ENCODE measurements at places on chromosomes 2 and 18. TPM values are rescaled to one million over a fixed set of nuclear protein-coding genes. Genes with fewer than 3 reads are reported as not detected.

DNA sequence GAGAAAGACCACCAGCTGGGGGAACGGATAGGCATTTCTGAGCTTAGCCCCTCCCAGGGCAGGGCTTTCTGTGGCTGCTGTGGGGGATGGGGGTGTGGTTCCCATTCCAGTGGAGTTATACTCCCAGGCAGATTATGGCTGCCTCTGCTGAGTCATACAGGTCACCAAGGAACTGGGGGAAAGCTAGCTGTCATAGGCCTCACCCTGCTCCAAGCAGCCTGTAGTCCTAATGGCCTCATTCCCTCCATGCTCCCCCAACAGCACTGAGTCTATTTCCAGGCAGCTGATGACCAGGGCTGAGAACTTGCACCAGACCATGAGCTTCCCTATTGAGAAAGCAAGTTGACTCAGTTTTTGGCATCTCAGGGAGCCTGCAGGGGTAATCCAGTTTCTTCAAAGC is 87.1 kb downstream of the GPR39 start:
- no peaks in the 10 kb centered on the region for H3K4me1 ChIP-seq
- H3K36me3 ChIP-seq = no peaks in the 10 kb centered on the region
- no peak overlapping the region for H3K27ac ChIP-seq

GRCh38 chr2:38850045-38850444 is 25.7 kb downstream of the DHX57 start:
- H3K4me3 ChIP-seq = no peak overlapping the region
- DNase-seq = no peak
- no peak overlapping the region for H3K27ac ChIP-seq
- no peaks in the 10 kb centered on the region for H3K27me3 ChIP-seq
- H3K4me1 ChIP-seq = no peaks in the 10 kb centered on the region
- H3K36me3 ChIP-seq = no peaks in the 10 kb centered on the region

GRCh38 chr2:147425437-147426029 is 419.3 kb upstream of the ACVR2A start:
- no peaks in the 10 kb centered on the region for H3K36me3 ChIP-seq
- no peak for DNase-seq
- H3K27me3 ChIP-seq = no peaks in the 10 kb centered on the region
- no peak overlapping the region for H3K27ac ChIP-seq

DNA sequence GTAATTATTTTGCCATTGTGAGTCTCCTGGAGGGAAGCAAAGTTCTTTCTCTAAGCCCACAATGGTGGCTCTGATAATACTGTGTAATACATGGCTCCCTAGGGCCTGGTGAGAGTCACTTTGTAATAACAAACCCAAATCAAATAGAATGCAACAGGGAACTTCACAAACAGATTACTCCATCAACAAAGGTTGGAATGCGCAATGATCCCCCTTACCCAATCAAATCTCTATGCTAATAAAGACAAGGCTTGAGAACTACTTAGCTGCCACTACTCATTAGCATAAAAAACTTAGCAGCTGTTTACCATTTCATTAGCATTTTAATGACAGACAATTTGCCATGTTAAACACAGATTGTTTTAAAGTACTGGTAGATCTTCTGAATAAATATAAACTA is 285.6 kb upstream of the SESTD1 start:
- H3K36me3 ChIP-seq = no peaks in the 10 kb centered on the region
- no peak for DNase-seq
- no peak overlapping the region for H3K4me3 ChIP-seq
- no peaks in the 10 kb centered on the region for H3K27me3 ChIP-seq

- no peak overlapping the region for H3K4me3 ChIP-seq
- H3K4me1 ChIP-seq = no peaks in the 10 kb centered on the region
- H3K27me3 ChIP-seq = no peaks in the 10 kb centered on the region
- no peaks in the 10 kb centered on the region for H3K36me3 ChIP-seq
- no peak for DNase-seq
These were observed 24.9 kb downstream of the OSBPL6 start for GRCh38 chr2:178219247-178219646.

DNA sequence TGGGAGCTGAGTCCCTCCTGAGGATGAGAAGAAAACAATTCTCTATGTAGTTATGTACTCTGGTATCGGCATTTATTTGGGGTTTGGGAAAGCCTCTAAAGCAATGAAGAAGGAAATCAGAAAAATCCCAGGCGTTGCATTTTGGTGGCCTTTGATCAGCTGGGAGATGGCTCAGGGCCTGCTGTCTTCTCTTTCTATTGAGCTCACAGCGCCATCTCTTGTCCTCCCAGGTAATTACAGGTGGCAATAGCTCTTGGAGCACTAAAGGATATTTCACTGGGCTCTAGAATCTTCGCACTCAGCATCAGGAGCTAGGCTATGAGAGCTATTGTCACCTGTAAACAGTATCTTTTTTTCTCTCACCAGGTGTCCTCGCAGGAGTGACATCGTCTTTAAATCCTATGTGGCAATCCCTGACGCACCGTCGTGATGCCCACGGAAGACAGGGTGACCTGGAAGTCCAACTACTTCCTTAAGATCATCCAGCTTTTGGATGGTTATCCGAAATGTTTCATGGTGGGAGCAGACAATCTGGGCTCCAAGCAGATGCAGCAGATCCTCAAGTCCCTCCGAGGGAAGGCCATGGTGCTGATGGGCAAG is 76.1 kb upstream of the PMAIP1 start:
- no peak overlapping the region for H3K27ac ChIP-seq
- no peak overlapping the region for H3K4me3 ChIP-seq
- peak; percentile 65 for DNase-seq
- no peaks in the 10 kb centered on the region for H3K36me3 ChIP-seq
- no peaks in the 10 kb centered on the region for H3K27me3 ChIP-seq

- H3K27ac ChIP-seq = no peak overlapping the region
- no peaks in the 10 kb centered on the region for H3K36me3 ChIP-seq
- no peaks in the 10 kb centered on the region for H3K4me1 ChIP-seq
These were observed 35.8 kb downstream of the TCF7L1 start for GRCh38 chr2:85168942-85169341.

DNA sequence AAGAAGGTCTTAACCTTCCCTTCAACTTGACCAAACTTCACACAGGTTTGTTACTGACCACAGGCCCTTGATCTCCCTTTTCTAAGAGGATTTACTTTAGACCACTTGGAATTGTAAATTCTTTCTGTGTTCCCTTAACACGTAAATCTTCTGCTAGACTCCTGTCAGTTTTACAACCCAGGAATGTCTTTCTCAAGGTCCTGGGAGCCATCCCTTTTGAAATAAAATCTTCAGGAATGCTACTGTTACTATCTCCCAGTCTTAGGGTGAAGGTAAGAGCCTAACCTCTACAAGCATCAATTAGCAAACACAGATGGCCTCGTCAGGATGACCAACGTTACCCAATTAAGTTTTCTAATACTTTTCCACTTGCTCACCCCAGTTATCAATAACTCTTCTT is 182.7 kb downstream of the NRXN1 start:
- H3K27me3 ChIP-seq = no peaks in the 10 kb centered on the region
- H3K27ac ChIP-seq = no peak overlapping the region
- DNase-seq = no peak
- H3K4me3 ChIP-seq = no peak overlapping the region

GRCh38 chr2:88545118-88545517 is 82.1 kb downstream of the EIF2AK3 start:
- no peak overlapping the region for H3K27ac ChIP-seq
- no peaks in the 10 kb centered on the region for H3K27me3 ChIP-seq
- no peak overlapping the region for H3K4me3 ChIP-seq
- DNase-seq = no peak

DNA sequence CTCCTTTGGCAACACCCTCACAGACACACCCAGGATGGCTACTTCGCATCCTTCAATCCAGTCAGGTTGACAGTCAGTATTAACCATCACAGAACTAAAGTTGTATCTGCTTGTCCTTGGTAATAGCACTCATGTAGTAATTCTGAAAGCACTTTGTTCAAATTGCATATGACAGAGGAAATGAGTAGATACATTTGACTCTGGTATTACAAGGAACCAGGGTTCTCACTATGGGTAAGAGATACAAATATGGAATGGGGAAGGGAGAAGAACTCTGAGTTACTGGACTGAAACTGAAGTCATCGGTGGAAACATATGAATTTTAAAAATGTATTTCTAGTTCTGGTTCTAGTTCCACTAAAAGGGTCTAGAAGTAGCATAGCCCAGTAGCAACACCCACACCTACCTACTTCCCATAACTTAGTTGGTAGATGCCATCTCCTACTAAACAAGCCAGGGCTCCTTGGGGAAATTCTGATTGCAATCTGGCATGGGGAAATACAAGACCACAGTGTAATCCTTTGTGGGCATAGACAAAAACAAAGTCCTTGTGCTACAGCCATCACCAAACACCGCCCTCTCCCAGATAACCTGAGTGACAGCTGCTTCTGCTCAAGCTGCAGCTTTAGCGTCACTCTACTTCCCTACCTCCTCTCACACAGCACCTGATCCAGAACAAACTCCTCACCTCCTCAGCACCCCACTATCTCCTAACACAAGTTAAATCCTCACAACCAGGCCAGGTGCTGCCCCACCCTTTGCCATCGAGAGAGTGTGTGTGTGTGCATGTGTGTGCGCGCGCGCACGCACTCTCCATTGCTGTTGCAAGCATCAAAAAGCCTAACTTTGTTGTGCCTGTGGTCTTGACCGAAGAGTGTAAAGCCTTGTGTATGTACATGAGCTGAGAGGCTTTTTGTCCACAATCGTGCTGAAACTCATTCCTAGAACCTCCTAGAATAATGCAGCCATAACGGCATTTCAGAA is 31.4 kb upstream of the CD226 start:
- no peaks in the 10 kb centered on the region for H3K27me3 ChIP-seq
- DNase-seq = no peak
- no peaks in the 10 kb centered on the region for H3K36me3 ChIP-seq
- no peaks in the 10 kb centered on the region for H3K4me1 ChIP-seq
- no peak overlapping the region for H3K4me3 ChIP-seq

DNA sequence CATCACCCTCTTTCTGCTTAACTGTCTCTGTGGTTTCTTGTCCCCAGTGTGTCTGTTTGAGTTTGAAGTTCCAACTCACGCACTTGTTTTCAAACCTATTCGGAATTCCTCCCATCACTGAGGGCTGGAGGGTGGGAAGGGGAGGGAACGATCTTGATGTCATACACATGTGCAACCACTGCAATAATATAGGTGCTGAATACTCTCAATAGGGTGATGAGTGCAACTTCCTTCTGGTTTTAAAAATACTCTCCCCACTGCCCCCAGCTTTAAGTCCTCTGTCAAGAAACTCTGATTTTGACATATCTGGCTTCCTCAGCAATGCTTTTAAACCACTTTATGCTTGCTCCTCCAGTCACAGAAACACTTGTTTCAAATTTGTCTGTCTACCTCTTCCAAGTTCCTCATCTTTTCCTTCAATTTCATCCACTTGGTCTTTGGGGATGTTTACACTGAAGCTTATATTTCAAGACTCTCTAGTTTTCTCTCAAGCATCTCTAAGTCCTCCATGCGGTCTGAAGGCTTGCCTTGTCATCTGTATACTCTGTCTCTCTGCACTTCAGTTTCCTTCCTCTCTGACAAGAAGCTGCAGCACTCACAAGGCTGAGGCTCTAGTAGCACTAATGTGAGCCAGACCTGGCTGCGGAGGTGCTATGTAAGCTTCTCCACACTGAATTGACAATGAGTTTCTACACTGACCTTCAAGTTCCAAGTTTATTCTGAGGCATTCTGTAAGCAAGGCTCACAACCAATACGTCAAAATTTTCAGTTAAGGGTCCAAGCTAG is 422.3 kb downstream of the ZEB2 start:
- no peak overlapping the region for H3K27ac ChIP-seq
- H3K4me3 ChIP-seq = no peak overlapping the region

DNA sequence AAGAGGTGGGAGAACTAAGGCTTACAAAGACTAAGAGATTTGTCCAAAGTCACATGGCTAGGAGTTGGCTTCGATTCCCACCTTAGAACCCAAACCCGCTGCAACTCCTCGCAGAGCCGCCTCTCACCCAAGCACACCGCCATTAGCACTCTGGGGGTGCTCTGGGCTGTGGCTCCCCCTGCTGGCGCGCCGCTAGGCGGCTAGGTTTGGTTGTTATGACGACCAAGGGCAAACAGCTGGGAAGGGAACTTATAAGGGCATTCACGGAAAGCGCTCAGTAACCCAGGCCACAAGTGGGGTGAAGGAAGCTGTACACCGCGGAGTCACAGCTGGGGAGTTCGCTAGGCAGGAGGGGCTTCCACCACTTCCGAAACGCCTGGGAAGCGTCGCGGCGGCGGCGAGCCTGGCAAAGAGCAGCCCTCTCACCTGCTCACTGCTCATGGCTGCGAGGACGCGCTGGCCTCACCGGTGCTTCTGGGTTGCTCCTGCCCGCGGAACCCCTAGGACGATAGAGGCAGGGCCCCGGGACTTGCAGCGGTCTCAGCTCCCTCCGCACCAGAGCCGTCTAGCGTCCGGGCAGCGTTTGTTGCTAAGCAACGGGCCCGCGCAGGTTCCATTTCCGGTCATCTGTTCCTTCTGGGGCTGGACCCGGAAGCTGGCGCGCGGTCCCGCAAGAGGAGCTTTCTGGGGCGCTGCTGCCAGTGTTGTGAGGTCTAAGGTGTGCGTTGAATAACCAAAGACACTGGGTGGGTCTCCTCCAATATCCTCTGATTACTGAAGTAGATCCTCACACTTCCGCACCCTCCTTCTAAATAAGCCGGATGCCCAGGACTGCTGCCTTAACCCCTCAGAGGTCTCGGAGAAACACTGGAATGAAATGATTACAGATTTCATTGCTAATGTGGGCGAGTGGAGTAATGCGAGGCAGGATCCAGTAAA is at the start of gene DNAH7:
Gene DNAH7 (minus strand): TSS at position 567 of the 939 bp plus-strand sequence. CDS start 126 bp downstream, at position 441.
- peak within 1 kb of the TSS; percentile 62 for H3K27ac ChIP-seq
- H3K4me3 ChIP-seq = peak within 1 kb of the TSS; percentile 94

DNA sequence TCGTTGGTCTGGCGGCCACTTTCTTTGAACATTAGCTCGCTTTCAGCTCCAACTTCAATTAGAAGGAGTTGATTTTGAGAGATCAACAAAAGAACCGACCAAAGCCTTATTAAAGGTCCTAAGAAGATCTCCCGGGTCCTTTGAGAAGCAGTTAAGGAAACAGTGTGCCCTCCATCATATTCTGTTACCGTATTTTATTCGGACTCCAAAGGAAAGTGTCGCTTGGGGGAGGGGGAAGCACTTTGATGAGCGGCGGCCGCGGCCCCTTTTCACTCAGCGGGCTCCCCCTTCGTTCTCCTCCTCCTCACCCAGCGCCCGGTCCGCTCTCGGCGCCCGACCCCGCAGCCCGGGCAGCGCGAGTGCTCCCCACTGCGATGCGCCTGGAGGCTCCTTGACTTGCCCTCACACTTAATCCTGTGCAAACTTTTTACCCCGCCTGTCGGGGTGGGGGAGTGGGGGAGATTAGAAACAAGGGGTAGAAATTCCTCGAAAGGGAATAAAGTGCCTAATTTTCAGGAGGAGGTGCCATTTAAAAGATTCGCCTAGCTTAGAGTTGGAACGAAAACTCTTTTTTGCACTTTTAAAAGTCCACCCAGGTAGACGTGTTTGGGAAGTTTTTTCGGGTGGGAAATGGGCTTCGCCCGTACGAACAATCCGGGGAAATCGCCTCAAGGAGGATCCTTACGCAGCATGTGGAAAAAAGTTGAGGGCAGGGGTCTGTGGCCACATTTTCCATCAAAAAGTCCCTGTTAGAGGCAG is 1.2 kb upstream of the OTX1 start:
- peaks cover 23% of the 10 kb centered on the region for H3K27me3 ChIP-seq
- no peak for DNase-seq
- no peaks in the 10 kb centered on the region for H3K36me3 ChIP-seq
- H3K4me1 ChIP-seq = no peaks in the 10 kb centered on the region
- H3K27ac ChIP-seq = peak overlapping the region; percentile 63

The DNAJC10 gene
- 52.9 TPM for total RNA-seq

The DSC2 gene
- 29.1 TPM for total RNA-seq

The ANKRD29 gene
- total RNA-seq = 8.5 TPM

The NTSR2 gene
- not detected for total RNA-seq

The MRPL33 gene
- total RNA-seq = 140 TPM

The C2orf81 gene
- total RNA-seq = 6.1 TPM

The ASXL2 gene
- total RNA-seq = 36.1 TPM

The SPEG gene
- 30.7 TPM for total RNA-seq
